ENCODE measurements at places on chromosomes 6 and 20. TPM values are rescaled to one million over a fixed set of nuclear protein-coding genes. Genes with fewer than 3 reads are reported as not detected.

The NR2E1 gene
- total RNA-seq = 9.8 TPM

The ACSS1 gene
- total RNA-seq = 3.7 TPM

The RNF217 gene
- total RNA-seq = 17.8 TPM

The KHDRBS2 gene
- total RNA-seq = 66.8 TPM

The MCM8 gene
- 4.5 TPM for total RNA-seq
